NB4 (cell line): ENCODE measurements at places on chromosomes 6 and 20.

DNA sequence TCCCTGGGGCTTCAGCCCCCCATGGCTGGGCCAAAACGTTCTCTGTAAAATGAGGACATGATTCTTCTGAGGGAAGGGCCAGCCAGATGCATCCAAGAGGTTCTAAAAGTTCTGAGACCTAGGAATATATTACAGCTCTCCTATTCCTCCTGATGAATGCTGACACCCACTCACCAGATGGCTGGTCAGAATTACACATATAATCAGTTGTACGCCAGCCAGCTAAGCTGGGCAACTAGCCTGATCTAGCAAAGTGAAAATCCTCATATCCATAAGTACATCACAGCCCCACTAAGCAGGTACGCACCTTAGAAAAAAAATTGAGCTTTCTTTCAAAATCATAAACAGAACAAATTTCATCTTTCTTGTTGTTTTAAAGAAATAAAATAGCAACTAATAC lies 34.8 kb downstream of the C6orf118 start:
- DNase-seq: no peak

GRCh38 chr6:136334465-136334846 lies 44.8 kb upstream of the BCLAF1 start:
- no peak for DNase-seq

DNA sequence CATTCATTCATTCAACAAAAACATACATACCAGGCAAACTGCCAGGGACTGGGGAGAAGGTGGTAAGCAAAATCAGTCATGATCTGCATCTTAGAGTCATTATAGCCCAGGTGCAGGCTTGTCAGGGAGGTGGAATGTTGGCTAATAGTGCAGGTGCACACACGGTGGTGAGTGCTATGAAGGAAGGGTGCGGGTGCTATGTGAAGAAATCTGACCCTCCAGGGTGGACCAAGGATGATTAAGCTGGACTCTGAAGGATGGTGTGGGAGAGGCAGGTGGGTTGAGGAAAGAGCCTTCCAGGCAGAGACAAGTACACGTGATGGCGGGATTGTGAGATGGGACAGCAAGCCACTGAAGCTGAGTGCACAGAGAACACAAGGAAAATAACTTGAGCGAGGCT lies 77.4 kb downstream of the B3GAT2 start:
- DNase-seq: no peak

DNA sequence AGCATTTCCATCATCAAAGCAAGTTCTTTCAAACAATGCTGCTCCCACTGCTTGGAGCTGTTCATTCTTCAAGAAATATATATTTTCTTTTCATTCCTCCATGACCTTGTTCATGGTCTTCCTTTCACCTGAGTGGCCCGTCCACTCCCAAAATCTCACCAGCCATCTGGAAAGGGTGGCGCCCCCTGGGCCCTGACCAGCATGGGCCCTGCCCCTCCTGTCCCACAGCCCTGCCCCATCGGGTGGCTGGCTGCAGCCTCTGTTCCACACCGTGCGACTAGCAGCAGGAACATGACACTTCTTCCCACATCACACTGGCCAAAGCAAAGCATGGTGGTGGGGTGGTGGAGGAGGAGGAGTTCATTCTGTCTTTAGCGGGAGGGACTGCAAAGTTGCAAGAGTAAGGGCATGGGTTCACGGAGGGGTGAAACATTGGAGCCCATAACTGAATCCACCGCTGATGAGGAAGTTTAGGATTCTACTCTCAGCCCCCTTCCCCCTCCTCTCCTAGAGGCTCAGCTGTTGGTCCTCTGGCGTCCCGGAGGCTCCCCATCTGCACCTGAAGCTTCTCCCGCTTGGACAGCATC lies 195.2 kb upstream of the SLC24A3 start:
- peak; percentile 22 for DNase-seq

GRCh38 chr20:31565699-31566318 lies 39.3 kb upstream of the ID1 start:
- DNase-seq: no peak

DNA sequence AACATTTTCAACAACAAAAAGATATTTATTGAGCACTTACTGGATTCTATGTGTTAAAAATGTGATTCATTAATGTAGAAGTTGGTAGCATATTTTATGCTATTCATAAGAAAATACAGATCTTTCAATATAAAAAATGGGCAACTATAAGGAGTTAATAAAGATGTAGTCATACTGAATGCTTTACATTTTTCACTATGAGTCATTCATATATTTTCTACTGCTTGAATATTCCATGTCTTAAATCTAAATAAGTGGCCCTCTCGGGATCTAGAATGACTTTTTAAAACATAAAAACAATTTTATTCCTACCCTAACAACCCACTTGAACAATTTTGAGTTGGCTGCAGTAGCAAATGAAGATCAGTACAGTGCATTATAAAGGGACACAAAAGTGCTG lies 362.1 kb downstream of the PHF3 start:
- DNase-seq: no peak

GRCh38 chr6:27161946-27162603 lies 85.4 kb upstream of the PRSS16 start:
- peak; percentile 70 for DNase-seq

DNA sequence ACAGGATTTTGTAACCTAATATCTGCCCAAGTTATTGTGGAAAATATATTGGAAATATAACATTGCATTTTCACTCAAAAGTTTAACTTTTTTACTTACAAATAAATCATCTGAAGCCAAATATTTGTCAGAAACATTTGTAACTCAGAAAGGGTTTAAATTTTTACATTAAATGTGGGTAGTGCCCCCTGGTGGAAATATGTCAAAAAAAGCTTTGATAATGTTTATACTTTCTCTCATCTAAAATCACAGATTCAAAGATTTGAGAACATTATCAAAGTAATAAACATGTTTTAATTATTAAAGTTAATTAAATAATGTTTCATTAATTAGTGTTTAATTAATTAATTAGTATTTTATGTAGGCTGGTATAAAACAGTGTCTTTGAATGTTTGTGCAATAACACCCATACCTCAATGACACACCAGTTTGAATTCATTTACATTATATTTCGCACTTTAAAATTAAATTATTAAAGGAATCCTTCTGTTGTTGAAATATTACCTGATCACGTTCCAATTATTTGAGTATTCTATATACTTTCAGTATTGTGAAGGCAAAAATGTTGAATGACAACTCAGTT lies 320.1 kb upstream of the FKBP1C start:
- DNase-seq: peak; percentile 25

DNA sequence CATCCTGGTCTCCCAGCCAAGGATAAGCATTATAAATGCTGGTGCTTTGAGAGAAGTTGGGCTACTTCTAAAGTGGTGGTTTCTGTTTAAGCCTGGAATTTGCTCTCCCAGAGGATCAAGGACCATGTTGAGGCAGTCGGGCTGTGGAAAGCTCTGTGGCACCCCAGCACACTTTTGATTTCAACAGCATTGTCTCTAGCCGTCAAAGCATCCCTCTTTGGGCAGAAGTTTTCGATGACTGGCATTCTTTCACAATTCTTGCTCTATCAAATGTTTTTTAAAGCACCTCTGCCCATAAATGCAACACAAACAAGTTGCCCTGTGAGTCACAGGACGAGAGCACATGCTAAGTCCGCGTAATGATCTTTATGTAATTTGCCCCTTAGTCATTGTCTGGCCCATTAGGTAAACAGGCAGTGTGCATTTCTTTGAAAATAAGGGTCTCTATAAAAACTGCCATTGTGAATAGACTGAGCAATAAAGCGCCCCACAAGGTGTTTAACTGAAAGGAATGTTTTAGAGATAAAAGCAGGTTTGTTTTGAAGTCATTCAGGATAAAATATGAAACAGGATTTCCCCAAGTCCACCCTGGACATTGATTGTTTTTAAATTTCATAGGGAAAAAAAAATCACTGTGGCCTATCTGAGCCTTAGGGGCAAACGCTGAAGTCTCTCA lies 44.7 kb upstream of the FOXQ1 start:
- peak; percentile 13 for DNase-seq

- peak; percentile 26 for DNase-seq
Observed at GRCh38 chr20:6051505-6051904, 2.4 kb downstream of the LRRN4 start.

- DNase-seq: no peak
Observed at GRCh38 chr20:7346562-7346961, 579.1 kb downstream of the BMP2 start.

GRCh38 chr20:16390991-16391390 lies 182.3 kb downstream of the KIF16B start:
- no peak for DNase-seq

DNA sequence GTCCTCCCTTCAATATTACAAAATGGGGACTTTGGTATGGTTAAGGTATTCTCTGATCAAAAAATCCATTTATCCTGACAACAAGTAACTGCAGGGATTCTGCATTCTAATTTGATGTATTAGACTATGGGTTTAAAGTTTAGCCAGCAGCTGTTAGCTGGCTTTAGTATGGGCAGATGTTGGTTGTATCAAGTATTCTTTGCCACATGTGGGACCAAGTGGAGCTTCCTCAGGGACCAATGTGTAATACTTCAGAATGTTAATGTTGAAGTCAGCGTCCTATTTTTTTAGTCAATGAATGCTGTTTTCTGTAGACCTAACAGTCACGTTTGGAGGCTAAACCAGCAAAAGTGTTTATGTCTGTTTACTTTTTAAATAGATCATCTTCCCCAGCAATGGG lies 41.4 kb downstream of the MOXD1 start:
- no peak for DNase-seq

DNA sequence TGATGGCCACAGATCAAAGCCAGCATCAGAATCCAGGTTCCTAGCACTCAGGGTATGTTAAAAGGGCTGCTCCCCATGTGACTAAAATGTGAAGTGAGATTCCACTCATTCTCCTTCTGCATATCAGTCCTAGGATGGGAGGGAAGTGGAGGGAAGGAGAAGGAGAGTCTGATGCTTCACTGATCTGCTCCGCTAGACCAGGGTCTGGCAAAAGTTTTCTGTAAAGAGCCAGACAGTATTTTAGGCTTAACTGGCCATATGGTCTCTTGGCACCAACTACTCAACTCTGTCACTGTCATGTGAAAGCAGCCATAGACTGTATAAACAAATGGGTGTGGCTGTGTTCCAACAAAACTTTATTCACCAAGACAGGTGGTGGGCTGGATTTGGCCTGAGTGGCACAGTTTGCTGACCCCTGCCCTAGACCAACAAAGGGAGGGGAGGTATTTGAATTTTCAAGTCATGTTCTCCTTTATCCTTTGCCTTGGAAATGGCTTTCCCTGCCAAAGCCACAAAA lies 22.6 kb downstream of the GHRH start:
- no peak for DNase-seq

- no peak for DNase-seq
Observed at GRCh38 chr6:10458287-10458686, 43.4 kb upstream of the TFAP2A start.

DNA sequence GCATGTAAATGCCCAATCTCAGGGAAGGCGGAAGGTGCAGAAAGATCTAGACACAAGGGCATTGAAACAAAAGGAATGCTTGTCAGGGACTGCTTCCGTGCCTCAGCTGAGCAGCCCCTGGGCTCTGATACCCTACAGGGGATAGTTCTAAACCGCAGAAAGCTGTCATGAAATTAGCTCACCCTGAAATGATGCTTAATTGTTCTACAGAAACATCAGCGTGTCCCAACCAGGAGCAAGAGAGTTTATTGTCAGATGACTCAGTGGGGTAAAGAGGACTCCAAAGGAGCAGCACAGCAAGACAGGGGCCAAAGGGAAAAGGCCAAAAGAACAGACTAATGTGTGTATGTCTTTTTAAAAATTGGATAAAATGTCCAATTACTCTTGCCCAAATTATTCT lies 258.4 kb upstream of the JARID2 start:
- no peak for DNase-seq

DNA sequence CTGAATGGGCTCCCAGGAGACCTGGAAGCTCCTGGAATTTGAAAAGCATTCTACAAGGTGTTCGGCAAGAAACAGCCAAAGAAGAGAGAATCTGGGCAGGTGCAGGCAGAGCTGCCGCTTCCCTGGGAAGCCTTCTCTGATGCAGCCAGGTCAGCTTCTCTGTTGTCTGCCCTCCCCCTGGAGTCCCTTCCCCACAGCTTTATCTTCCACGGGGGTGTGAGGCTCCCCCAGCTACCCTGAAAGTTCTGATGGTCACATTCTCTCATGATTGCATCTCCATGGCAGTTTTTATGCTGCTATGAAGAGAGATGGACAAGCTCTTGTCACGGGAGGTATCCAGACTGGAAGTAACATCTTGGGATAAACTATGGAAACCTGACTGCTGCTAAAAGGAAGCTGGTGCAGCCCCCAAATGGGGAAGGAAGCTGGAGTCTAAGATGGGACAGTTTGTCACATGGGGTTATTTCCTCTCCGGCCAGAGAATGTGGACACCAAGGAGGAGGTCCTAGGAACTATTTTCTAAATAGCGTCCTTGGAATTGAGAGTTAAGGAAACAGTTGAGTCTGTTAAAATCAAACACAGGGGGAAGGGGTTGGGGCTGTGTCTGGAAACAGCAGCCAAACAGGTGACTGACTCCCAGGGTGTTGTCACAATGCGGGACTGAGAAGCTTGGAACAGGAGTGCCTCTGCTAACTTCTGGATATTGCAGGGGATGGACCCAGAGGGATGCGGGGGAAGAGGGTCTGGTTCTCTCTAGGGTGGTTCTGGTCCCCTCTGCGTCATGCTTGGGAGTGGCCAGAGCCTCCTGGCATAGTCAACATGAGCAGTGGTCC lies 91.1 kb downstream of the ASXL1 start:
- no peak for DNase-seq

- DNase-seq: no peak
Observed at GRCh38 chr20:52991830-52992229, 19.7 kb downstream of the TSHZ2 start.

- no peak for DNase-seq
Observed at GRCh38 chr6:53199156-53199555, 50.5 kb upstream of the GCM1 start.

DNA sequence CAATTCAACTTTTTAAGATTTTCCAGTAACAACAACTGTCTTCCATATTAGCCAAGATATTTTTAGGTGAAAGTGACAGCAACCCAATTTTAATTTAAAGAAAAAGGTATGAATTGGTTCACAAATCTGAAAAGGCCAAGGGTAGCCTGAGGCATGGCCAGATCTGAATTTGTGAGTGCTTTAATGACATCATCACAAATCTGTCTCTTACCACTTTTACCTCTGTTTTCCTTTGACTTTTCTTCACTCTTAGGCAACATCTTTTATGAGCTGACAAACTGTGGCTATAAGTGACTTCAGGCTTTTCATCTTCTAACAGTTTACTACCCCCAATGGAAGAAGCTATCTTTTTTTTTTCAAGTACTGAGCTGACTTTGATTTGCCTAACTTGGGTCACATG lies 44.5 kb upstream of the PKIB start:
- no peak for DNase-seq

DNA sequence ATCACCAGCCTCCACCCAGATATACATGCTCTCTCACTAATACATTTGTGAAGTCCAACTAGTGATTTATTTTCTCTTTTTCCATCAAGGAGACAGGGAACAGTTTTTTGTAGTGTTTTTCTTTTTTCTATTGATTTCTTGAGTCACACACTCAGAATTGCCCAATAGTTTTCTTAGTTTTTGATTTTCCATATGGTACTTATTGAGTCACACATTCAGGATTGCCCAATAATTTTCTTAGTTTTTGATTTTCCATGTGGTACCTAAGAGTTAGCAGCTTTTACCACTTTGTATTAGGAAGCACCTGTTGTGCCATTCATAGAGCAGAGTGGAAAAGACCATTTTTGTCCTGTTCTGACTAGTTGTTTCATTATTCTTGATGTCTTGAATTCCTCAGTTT lies 1268.8 kb downstream of the EPHA7 start:
- no peak for DNase-seq

GRCh38 chr6:147577488-147577887 lies 69.0 kb downstream of the SAMD5 start:
- DNase-seq: no peak

GRCh38 chr6:148898376-148899014 lies 151.7 kb downstream of the UST start:
- DNase-seq: no peak

- DNase-seq: no peak
Observed at GRCh38 chr6:19714434-19715166, 122.6 kb upstream of the ID4 start.
